ENCODE measurements at places on chromosomes 6 and 20. TPM values are rescaled to one million over a fixed set of nuclear protein-coding genes. Genes with fewer than 3 reads are reported as not detected.

PXDC1 gene
- total RNA-seq, result 1.8 TPM

SPATS1 gene
- total RNA-seq, result not detected

TRIM31 gene
- total RNA-seq, result not detected

AKAP12 gene
- total RNA-seq, result 80.2 TPM

CASS4 gene
- total RNA-seq, result 0.12 TPM

FOXA2 gene
- not detected for total RNA-seq

SS18L1 gene
- total RNA-seq, result 24.6 TPM

GHRH gene
- not detected for total RNA-seq

FAM83C gene
- not detected for total RNA-seq

CST4 gene
- not detected for total RNA-seq

SPEF1 gene
- 1.3 TPM for total RNA-seq

HSPA12B gene
- 6.5 TPM for total RNA-seq

HLA-DQB1 gene
- total RNA-seq, result 5.7 TPM

COQ3 gene
- 10.6 TPM for total RNA-seq

ZNF512B gene
- total RNA-seq, result 21.4 TPM

CLPSL2 gene
- total RNA-seq, result not detected

PDE7B gene
- 0.07 TPM for total RNA-seq

TMEM244 gene
- total RNA-seq, result not detected

SLC16A10 gene
- 37.6 TPM for total RNA-seq

LAMP5 gene
- total RNA-seq, result 0.21 TPM

PRKN gene
- total RNA-seq, result 0.39 TPM

INSM1 gene
- total RNA-seq, result 2.2 TPM

CTAGE9 gene
- total RNA-seq, result not detected

NRSN1 gene
- total RNA-seq, result 1.5 TPM

APCDD1L gene
- 10.9 TPM for total RNA-seq

BPIFB1 gene
- total RNA-seq, result not detected

PGK2 gene
- not detected for total RNA-seq

DDO gene
- total RNA-seq, result 0.10 TPM

PNPLA1 gene
- not detected for total RNA-seq

BPIFB4 gene
- total RNA-seq, result not detected
